Pericardium fibroblast (primary cell): ENCODE measurements at places on chromosomes 1 and 21. TPM values are rescaled to one million over a fixed set of nuclear protein-coding genes. Genes with fewer than 3 reads are reported as not detected.

NTNG1 gene
- total RNA-seq, result 3.6 and 11.2 TPM in 2 replicates

CPLANE2 gene
- 3.6 and 6.8 TPM in 2 replicates for total RNA-seq

EPS8L3 gene
- not detected in 2 replicates for total RNA-seq

C1orf53 gene
- 14.1 and 35.1 TPM in 2 replicates for total RNA-seq

CELF3 gene
- not detected in 2 replicates for total RNA-seq

CYP4Z1 gene
- not detected in 2 replicates for total RNA-seq

DPT gene
- total RNA-seq, result 3.0 and 9.6 TPM in 2 replicates

ADAMTSL4 gene
- 51.5 and 71.5 TPM in 2 replicates for total RNA-seq

MSH4 gene
- total RNA-seq, result 0.17 TPM in 1 of 2 replicates, not detected in the other

CIART gene
- total RNA-seq, result 3.3 and 3.6 TPM in 2 replicates

LORICRIN gene
- not detected in 2 replicates for total RNA-seq

PAQR6 gene
- 0.43 and 0.47 TPM in 2 replicates for total RNA-seq

SMG5 gene
- 33.3 and 39.1 TPM in 2 replicates for total RNA-seq

FLG2 gene
- total RNA-seq, result not detected in 2 replicates

CFHR2 gene
- not detected in 2 replicates for total RNA-seq

PCAT6 gene
- 3.8 TPM in 1 of 2 replicates, not detected in the other for total RNA-seq
